ENCODE measurements at places on chromosomes 3 and 15. TPM values are rescaled to one million over a fixed set of nuclear protein-coding genes. Genes with fewer than 3 reads are reported as not detected.

DNA sequence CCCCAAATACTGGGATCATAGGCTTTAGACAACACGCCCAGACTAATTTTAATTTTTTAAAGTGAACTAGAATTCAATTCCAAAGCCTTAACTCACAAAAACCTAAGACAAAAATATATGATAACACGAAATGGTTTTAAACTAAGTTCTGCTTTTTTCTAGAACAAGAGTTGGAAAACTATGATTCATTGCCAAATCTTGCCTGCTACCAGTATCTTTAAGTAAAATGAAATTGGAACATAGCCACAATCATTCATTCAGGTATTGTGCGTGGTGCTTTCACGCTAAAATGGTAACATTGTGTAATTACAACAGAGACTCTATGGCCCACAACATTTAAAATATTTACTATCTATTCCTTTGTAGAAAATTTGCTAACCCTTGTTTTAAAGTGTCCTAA is 488.0 kb upstream of the ZNF385D start:
- DNase-seq = no peak

DNA sequence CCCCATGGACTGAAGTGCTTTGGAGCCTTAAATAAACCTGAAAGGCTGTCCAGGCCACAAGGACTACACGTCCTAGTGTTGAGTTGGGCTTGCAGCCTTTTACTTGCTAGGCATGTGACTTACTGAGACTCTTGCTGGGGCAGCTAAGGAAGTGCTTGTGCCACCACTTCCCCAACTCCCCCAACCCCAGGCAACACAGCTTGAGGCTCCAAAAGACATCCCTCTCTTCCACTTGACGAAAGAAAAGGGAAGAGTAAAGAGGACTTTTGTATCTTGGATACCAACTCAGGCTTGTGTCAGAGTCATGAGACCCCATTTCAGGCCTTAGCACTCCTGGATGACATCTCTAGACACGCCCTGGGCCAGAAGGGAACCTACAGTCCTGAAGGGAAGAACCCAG is 109.8 kb downstream of the XRN1 start:
- DNase-seq = peak; percentile 66

GRCh38 chr15:71790081-71790480 is 20.3 kb upstream of the NR2E3 start:
- no peak for DNase-seq

- no peak for DNase-seq
Measured at GRCh38 chr3:157752956-157753786, 250.0 kb upstream of the VEPH1 start.

The ITIH1 gene
- total RNA-seq = not detected

The PLXNA1 gene
- total RNA-seq = 43.8 TPM

- DNase-seq = no peak
Measured at GRCh38 chr3:114886905-114887304, 260.2 kb downstream of the ZBTB20 start.

The STAC gene
- total RNA-seq = 2.2 TPM

DNA sequence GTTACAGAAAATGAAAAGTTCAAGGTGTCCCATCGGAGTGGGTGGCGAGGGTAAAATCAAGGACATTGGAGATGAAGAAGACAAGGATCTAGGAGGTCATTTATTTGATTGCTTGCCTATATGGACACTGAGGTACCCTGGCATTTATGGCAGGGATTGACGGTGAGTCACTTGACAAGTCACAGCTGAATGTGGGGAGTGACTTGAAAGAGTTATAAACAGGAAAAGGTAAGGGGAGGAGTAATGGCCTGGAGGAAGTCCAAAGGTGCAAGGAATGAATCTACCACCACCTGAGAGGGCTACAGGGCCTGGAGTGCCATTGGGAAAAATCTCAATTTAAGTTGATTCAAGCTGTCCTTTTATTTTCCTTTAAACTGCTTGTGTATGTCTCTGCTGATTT is 11.8 kb upstream of the SGO1 start:
- DNase-seq = no peak

DNA sequence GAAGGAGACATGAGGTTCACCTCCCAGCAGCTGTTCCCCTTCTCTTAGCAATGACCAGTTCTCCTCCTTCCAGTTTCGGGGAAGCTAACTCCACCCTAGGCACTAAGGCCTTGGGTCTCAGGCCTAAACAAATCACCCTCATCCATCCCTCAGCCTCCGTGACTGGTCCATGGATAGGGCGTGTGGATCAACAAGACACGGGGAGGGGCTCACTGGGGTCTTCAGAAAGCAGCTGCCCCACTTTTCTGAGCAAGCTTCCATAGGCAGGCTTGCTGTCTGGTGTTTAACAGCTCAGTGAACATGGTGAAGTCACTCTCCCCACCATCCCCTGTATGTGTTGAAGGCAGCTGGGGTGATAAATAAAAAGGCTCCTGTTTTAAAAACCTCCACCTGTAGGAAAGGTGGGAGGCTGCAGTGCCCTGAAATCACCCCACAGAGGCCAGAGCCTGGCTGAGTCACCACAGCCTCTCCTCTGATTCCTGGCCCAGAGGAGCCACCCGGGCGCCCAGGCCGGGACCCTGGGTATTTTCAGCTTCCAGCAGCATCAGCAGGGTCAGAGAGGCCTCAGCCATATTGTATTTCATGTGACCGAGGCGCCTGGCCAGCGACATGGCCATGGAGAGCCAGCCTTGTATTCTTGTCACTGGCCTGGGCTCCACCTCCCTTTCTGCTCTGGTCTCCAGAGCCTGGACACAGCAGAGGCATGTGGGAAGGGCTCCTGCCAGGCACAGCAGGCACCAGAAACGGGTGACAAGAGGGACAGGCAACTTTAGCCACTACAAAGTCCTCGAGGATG is 60.3 kb upstream of the HERC1 start:
- DNase-seq = no peak

GRCh38 chr3:104519468-104520227 is 847.1 kb upstream of the ALCAM start:
- DNase-seq = no peak

The PLS1 gene
- total RNA-seq = 10.5 TPM

DNA sequence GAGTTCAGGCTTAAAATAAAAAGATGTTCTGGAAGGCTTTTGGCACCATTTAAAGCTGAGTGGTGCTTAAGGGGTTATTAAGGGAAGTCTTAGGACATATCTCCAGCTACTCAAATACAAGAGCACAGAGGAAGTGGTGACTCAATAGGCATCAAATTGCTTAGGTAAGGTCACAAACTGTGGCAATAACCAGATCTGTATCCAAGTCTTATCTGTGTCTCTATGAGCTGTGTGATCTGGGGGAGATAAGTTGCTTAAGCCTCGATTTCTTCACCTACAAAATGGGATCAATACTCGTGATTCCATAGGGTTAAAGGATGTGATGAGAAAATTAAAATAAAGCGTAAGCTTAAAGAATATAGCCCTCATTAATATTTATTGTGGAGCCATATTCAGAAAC is 7.6 kb downstream of the HDC start:
- DNase-seq = no peak

The TGM4 gene
- not detected for total RNA-seq

The ARGFX gene
- not detected for total RNA-seq

- no peak for DNase-seq
Measured at GRCh38 chr15:81880833-81881232, 165.0 kb downstream of the MEX3B start.

The TLR9 gene
- not detected for total RNA-seq

The HAPLN3 gene
- total RNA-seq = 3.5 TPM

- DNase-seq = no peak
Measured at GRCh38 chr3:53822331-53822741, 23.9 kb downstream of the CHDH start.

DNA sequence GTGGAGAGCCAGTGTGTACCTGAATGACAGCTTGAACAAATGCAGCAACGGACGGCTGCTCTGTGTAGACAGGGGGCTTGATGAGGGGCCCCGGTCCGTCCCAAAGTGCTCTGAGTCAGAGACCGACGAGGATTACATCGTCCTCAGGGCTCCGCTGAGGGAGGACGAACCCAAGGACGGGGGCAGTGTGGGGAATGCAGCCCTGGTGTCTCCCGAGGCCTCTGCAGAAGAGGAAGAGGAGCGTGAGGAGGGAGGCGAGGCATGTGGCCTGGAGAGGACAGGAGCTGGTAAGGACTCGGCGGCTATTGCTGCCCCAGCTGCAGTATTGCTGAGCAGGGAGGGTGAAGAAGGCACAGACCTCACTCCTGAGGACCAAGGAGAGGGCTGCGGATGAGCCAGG is 54.4 kb upstream of the WNT7A start:
- DNase-seq = no peak

DNA sequence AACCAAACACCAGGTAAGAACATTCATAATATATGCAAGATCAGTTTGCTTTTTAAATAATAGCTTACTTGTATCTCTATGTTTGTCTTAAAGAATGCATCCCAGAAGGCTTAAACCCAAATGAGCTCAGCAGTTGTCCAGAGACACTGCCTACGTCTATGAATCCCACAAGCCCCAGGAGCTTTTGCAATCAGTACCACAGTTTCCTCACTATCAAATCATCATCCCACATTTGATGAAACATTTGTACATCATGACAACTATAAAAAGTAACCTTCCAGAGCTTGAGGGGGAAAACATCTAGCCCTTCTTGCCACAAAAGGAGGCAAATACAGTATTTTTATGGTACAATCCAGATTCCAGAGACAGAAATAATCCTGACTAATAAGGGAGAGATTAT is 63.7 kb downstream of the ATP8B4 start:
- DNase-seq = peak; percentile 73

GRCh38 chr3:108554913-108555571 is 34.2 kb downstream of the CIP2A start:
- no peak for DNase-seq

DNA sequence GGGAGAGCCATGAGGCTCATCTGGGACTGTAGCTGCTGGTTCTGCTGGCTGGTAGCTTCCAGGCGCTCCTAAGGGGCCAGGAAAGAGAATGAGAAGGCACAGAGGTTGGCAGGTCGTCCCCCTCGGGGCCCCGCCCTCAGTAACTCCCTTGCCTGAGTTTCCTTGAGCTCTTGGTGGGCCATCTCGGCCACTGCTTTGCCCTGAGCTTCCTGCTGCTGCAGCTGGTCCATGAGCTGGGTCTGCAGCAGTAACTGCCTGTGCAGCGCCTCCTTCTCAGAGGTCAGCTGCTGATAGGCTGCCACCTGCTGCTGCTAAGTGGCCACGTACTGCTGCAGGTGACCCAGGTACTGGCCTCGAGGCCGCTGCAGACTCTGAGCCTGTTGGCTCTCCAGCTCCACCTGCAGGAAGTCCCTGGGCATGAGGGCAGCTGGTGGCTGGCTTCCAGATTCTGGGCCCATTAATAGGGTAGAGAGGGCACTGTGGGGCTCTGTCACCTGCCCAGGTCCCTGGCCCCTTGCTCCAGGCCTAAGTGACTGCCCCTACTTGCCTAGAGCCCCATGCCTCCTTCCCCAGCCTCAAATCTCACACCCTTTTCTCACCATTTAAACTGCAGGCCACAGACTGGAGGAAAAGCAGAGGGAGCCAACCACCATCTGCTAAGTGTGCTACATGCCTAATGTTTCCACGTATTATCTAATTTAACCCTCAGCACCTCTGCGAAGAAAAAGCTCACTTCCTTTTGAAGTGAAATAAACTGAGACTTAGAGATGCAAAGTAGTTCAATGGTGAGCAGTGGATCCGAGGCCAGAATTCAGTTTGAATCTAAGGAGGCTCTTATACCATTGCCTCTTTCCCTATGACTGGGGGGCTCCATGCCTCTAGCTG is 10.8 kb upstream of the VPS33B start:
- DNase-seq = peak; percentile 69

The ADAMTS7 gene
- 1.3 TPM for total RNA-seq

DNA sequence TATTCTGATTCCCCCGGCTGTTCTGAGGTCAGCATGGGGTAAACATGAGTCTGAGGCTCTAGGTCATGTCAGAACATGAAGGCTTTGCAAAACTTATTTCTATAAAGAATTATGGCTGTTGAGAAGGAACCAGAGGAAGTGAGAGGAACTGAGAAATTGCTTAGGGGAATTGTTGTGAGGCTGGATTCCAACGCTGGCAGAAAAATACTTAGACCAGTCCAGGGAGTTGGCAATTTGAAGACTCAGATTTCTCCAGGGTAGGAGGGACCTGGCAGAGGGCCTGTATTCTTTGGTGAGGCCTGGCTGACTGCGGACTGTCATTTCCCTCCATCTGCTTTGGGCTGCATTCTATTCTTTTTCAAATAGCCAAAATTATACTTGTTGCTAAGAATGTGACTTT is 155.5 kb downstream of the PLD1 start:
- peak; percentile 32 for DNase-seq

The TNFAIP8L3 gene
- total RNA-seq = not detected

GRCh38 chr15:68318008-68318835 is 40.7 kb downstream of the FEM1B start:
- no peak for DNase-seq

The CHRNA7 gene
- 10.0 TPM for total RNA-seq

The HTR3E gene
- total RNA-seq = not detected

The C3orf49 gene
- total RNA-seq = not detected

The SCAANT1 gene
- total RNA-seq = not detected

DNA sequence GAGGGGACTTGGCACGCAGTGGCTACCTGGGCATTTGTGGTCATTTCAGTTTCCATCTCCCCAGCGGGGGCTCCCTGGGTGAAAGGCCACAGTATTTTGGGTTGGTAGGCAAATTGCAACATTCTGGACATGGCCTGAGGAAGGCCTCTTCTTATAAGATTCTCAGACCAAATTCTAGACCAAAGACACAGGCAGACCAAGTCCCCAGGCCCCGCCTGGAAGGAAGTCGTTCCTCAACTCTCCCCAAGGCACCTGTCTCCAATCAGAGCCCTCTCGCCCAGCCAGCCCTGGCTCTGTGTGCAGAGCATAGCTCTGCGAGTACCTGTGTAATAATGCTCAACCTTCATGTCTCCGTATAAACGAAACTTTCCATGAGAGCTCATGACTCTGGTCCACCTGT is 53.1 kb downstream of the GRIP2 start:
- no peak for DNase-seq

DNA sequence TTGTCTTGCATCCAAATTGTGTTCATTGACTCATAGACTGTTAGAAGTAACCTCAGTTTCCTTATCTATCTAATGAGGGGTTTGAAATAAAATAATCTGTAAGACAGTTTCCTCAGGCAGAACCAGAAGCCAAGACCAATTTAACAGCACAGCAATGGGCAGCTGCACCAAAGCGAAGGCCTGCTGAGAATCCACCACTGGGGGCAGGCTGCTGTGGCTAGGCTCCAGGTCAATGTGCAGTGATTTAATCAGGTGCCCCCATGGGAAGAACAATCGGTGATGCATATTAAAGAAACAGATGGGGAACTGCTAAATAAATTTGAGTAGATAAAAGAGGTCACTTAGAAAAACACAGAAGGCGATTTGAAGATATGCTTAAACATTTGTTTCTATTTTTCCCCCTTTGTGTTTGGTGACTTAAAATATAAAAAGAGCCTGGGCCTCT is 28.0 kb upstream of the TMOD3 start:
- DNase-seq = peak; percentile 62

DNA sequence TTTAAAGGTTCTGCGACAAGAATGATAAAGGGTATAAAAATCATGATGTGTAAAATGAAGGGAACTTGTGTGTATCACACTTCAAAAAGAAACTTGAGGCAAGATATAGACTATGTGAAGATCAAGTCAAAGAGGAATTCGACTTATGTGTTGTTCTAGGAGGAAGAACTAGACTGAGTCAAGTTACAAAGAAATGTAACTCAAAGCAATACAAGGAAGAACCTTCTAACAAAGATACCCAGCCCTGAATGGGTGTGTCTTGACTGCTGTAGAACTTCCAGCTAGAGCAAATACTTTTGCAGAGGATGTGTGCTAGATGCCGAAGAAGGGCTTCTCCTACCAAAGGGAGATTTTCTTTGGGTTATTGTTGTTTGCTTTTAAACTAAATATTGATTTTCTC is 2.4 kb downstream of the SLC49A4 start:
- no peak for DNase-seq
